ENCODE measurements at places on chromosomes 12 and 14.
A peak's percentile ranks its signal among the peaks of the same experiment; 100 is the strongest.

GRCh38 chr14:54362089-54362504, 34.7 kb upstream of the CDKN3 start:
- no peak for DNase-seq

DNA sequence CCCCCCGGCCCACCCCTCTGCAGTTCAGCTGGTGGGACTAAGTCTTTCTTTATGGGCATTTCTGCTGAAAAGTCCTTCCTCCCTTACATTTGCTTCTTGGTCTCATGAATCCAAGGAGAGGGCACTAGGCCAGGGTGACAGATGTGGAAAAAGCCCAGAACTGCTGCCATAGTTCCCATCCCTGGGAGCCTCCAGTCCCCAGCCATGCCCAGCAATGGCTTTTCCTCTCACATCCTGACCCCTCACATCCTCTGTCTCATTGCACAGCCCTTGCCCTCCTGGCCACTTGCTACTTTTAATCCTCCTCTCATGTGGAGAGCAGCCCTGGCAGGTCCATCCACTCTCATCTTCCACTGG, 122.5 kb downstream of the ZFP36L1 start:
- no peak for DNase-seq

DNA sequence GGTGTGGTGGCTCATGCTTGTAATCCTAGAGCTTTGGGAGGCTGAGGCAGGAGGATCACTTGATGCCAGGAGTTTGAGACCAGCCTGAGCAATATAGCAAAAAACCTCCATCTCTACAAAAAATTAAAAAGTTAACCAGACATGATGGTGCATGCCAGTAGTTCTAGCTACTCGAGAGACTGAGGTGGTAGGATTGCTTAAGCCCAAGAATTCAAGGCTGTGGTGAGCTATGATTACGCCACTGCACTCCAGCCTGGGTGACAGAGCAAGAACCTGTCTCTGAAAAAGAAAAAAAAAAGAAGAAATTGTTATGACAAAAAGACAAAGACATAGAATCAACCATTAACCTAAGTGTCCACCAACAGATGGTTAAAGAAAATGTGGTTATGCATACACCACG, 2.1 kb upstream of the ATP23 start:
- no peak for DNase-seq

GRCh38 chr12:87661786-87662377, 367.3 kb downstream of the C12orf50 start:
- DNase-seq = no peak

DNA sequence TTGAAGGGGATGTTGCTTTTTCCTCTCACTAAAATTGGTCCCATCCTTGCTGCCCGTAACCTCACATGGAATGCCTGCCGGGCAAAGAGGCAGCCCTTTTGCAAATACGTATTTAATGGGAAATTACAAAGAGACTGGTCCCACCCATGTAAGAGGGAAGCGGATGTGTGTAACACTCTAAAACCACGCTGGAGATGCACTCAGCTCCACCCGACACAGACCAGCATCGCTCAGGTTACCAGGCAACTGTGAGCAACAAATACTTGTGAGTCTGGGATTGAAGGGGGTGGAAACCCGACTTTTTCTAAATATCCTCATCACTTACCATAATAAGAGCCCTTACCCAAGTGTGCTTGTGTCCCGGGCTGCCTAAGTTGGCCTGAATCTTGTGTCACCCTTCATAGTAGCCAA, 47.7 kb downstream of the ELK3 start:
- DNase-seq = no peak

DNA sequence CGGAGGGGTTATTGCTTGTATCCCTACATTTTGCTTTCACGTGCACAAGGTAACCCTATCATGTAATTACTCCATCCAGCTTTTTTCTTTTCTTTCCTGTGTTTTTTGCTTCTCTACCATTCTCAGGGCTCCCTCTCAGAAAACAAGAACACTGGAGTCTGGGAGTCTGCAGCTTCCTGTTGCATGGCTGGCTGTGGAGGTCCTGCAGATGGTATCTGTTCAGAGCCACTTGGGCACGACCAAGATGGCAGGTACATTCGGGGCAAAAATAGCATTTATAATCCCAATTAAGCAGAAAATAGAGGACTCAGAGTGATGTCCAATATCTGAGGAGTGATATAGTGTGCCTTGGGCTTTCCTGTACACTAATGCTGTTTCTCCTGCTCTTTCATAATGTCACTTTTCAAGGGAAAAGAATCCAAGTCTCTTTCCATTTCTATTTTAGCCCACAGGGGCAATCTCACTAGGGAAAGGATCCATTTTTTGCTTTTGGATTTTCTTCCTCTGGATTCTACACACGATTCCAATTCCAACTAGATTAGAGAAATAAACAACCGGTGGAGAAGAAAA, 3.2 kb upstream of the NUMB start:
- no peak for DNase-seq

DNA sequence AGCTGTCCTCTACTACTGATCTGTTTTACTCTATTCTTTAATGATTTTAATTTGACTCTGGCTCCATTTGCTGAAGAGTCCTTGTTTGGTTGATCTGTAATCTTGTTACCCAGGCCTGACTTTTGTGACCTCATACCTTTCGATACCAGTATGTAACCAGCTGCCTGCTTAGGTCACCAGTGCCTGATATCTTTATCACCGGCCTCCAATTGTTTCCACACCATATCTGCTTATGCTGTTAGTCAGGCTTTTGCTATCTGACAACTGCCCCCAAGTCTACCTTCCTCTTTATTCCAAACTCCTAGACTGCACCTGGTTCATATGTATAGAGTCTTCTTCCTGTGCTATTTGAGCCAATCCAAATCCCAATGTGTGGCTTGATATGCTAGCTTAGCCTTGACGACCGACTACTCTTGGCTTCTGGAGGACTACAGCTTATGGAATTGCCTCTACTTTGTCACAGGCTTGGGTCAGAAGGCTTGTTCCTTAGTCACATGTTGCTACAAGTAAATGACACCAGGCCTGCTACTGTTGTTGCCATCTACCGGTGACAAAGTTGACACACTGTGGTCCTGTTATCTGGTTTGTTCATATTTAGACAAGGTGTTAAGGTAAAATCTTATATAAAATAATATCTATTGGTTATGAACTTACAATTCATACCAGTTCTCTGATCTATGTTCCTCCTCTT, 193.9 kb downstream of the TRHDE start:
- no peak for DNase-seq

DNA sequence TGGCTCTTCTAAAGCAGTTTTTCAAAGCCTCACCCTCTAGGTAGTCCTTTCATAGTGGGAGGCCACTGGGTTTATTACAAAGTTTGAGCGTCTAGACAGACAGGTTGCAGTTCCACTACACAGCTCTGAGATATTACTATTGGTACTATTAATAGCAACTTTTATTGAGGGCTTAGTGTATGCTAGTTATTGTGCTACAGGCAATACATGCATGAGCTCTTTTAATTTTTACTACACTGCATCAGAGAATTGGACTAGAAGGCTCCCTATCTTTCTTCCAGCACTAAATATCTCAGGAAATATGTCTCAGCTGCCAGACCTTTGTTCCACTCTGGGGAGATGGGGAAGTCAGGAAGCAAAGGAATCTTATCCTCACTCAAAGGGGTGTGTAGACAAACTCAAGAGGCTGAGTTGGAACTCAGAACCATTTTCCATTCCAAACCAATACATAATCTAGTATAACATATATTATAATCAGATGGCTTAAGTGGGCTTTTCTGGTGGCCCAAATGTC, 161.8 kb upstream of the SLC38A2 start:
- DNase-seq = no peak

DNA sequence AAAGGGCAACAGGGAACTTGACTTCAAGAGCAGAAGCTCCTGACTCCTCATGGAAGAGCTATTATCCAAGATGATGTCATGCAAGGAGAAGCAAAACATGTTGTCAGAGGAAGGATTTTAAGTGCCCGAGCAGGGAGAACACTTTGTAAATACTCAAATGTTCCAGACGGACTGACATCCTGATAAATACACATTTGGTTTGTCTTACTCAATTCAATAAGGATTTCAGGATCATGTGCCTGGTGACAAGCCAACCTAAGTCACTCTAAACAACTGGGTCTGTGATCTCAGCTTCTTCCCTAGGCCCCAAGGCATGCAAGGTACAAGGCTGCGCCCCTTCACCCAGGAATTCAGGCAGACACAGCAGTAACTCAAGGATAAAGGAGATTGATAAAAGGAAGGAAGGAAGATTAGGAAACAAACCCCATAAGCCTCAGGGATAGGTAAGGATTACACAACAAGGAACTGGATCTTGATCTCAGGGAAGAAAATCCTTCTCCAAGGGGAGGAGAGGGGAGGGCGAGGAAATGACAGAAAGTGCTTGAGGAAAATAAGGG, 26.8 kb upstream of the CEBPE start:
- no peak for DNase-seq

DNA sequence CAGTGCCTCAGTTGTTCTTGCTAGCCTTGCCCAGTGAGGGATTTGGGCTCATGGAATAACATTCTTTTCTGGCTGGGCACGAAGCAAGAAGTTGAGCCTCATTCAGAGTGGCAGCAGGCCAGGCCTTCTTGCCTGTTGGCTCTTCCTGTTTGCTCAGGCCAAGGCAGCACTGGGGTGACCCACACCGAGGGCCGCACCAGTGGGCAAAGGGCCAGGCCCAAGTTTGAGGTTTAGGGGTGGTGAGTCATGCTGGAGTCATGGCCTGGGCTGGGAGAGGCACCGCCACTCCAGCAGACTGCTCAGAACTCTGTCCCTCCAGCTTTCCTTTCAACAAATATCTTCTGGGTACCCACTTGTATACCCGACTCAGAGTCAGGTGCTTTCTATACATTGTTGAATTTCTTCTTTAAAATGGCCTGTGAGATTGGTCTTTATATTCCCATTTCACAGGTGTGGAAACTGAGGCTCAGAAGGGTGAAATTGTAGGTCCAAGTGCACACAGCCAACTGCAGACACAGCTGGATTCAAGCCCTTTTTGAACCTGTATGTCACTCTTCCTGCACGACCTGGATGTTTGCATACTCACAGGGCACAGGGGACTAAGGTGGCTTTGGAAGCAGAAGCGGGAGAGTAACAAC, 279.4 kb downstream of the FOXN3 start:
- DNase-seq = no peak

- no peak for DNase-seq
Measured at GRCh38 chr14:89036371-89036770, 211.9 kb downstream of the TTC8 start.

DNA sequence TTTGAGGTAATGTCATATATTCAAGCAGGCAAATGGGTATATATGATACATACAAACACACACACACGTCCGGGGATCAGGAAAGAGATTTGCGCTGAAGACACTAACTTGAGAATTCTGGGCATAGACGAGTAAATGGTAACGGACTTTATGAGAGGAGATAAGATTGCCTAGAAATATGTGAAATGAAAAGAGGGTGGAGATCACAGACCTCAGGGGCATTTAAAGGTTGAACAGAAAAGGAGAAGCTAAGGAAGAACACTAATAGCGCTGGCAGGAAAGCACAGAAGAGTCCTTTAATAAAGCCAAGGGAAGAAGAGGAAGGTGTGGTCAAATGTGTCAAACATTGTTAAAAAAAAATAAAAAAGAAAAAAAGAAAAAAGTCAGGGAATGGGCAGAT, 13.1 kb downstream of the CRY1 start:
- no peak for DNase-seq

DNA sequence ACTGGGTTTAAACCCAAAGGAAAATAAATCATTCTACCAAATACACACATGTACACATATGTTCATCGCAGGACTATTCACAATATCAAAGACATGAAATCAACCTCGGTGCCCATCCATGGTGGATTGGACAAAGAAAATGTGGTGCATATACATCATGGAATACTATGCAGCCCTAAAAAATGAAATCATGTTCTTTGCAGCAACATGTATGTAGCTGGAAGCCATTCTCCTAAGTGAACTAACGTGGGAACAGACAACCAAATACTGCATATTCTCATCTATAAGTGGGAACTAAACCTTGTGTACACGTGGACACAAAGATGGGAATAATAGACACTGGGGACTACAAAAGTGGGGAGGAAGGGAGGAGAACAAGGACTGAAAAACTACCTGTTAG, 96.6 kb downstream of the LMNTD1 start:
- DNase-seq = no peak

GRCh38 chr12:27179400-27180214, 64.5 kb upstream of the STK38L start:
- peak; percentile 97 for DNase-seq

DNA sequence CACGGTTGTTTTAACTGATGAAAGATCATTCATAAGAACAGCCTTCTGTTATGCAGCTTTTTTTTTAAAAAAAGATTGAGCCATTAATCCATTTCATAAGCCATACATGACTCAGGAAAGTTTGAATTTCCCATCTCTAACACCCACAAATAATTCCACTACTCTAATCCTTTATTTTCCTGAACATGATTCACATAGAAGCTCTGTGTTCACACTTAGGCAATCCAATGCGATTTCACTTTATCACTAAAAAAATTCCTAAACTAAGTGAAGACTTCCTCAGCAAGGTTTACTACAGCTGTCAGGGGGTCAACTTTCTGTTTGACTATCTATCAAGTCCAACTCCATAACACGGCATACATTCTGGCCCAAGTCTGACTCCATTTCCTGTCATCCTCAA, 25.9 kb downstream of the PKP2 start:
- no peak for DNase-seq

GRCh38 chr14:36509069-36509917, 10.7 kb downstream of the NKX2-1 start:
- DNase-seq = no peak

DNA sequence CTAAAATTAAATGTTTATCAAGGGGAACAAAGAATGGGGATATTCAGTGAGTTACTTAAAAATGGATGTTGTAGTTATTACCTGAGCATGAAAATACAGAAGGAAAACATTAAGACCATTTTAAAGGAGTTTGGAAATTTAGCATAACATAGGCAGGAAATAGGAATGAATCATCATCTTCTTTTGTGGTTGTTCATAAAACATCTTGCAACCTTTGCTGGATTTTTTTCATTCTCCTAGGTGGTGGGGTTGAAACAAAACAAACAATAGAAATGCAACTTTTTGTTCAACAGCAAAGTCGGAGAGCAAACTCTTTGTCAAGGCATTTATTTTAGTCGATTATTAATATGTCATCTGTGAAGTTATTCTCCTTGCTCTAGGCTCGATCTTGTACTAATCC, 275.1 kb downstream of the IPO8 start:
- DNase-seq = no peak

DNA sequence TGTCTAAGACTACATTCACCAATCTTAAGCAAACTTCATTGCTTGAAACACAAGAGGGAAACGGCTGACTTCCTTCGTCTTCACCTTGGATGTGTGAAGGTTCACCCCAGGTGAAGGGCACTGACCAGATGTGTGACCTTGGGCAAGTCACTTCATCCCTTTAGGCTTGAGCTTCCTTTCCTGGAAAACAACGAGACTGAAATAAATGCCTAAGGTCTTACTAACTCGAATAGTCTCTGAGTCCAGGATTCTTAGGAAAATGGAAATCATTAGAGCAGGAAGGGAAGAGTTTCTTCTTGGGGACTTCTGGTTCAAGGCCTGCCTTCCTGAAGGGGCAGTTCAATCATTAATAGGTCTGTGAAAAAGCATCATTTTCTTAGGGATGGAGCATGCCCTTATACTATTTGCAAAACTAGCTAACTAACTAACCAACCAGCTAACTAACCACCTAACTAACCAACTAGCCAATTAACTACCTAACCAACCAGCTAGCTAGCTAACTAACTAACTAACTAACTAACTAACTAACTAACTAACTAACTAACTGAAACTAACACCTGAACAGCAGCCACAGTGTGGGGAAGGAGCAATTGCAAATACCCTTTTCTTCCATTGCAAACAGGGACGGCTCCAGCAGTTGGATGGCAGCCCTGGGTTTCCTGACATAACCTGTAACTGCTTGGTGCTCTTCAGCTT, 31.5 kb upstream of the EMP1 start:
- no peak for DNase-seq
